ENCODE measurements at places on chromosomes 7 and 10. TPM values are rescaled to one million over a fixed set of nuclear protein-coding genes. Genes with fewer than 3 reads are reported as not detected.

GRCh38 chr10:112753961-112754411, 196.1 kb upstream of the TCF7L2 start:
- DNase-seq = no peak
- H3K4me1 ChIP-seq = peaks cover 24% of the 10 kb centered on the region
- no peaks in the 10 kb centered on the region for H3K36me3 ChIP-seq
- no peak overlapping the region for H3K27ac ChIP-seq

The NOS3 gene
- 26.4 TPM for total RNA-seq

DNA sequence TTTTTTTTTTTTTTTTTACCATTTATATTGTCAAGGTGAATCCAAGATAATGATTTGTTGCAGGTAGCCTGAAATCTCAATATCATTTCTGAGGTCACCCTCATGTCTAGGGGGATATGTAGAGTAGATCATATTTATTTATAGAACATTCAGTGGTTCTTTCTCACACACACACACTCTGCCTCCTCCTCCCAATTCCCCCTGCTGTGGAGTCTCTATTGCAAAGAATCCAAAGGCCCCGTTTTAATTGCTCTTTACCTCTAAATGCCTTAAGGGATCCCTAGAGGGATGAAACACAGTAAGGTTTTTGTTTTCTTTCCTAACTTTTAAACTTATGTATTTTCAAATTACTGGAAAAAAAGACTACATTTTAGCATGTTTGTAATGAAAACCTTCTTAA, 170.0 kb downstream of the PRKG1 start:
- no peaks in the 10 kb centered on the region for H3K4me1 ChIP-seq
- H3K27me3 ChIP-seq = no peaks in the 10 kb centered on the region
- DNase-seq = no peak
- no peak overlapping the region for H3K27ac ChIP-seq
- no peak overlapping the region for H3K4me3 ChIP-seq

The SPOCK2 gene
- total RNA-seq = 7.5 TPM

- DNase-seq = no peak
- H3K4me3 ChIP-seq = peak overlapping the region; percentile 24
- H3K27me3 ChIP-seq = no peaks in the 10 kb centered on the region
Observed at GRCh38 chr10:62056219-62056618, 154.7 kb downstream of the ARID5B start.

GRCh38 chr10:133537546-133538545, 10.7 kb downstream of the CYP2E1 start:
- H3K27me3 ChIP-seq = no peaks in the 10 kb centered on the region
- H3K4me3 ChIP-seq = no peak overlapping the region
- no peaks in the 10 kb centered on the region for H3K36me3 ChIP-seq
- no peak for DNase-seq
- no peaks in the 10 kb centered on the region for H3K4me1 ChIP-seq

The FAM25C gene
- not detected for total RNA-seq

DNA sequence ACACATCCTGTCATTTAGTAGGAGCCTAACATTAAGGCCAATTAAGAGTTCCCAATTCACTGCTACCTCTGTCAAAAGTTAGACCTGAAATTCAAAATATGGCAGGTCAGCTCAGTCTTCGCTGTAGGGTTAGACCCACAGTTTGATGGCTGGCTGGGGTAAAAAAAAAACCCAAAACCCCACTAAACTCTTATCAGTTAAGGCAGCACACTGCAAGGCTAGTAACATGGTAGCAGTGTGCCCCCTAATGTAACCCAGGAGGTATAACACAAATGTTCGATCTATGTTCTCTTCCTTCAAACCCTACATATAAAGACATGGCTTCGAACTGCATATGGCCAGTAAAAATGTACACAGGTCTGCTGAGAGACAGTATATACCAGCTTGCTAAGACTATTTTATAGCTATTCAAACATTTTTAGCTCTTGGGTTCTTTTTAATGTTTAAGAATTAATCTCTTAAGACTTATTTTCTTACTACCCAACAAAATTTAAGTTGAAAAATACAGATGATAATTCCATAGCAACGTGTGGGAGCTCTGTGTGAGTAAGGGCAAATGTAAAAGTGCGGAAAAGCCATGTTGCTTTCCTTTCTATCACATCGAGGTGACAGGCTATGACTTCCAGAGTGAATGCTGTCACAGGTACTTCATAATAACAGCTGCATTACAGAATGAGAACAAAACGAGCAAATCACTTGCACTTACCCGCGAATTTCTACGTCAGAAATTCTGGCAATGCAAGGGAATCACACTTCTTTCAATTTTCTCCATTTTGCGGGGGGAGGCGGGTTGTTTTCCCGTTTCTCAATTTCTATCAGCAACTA, 168.4 kb upstream of the IMMP2L start:
- no peaks in the 10 kb centered on the region for H3K36me3 ChIP-seq
- no peak for DNase-seq

- no peaks in the 10 kb centered on the region for H3K36me3 ChIP-seq
- H3K4me3 ChIP-seq = no peak overlapping the region
- H3K4me1 ChIP-seq = no peaks in the 10 kb centered on the region
- H3K27me3 ChIP-seq = no peaks in the 10 kb centered on the region
- no peak for DNase-seq
- no peak overlapping the region for H3K27ac ChIP-seq
Observed at GRCh38 chr7:138116141-138116540, 39.9 kb downstream of the AKR1D1 start.

- no peaks in the 10 kb centered on the region for H3K36me3 ChIP-seq
- peak overlapping the region; percentile 48 for H3K27ac ChIP-seq
- DNase-seq = no peak
- H3K4me1 ChIP-seq = peaks cover 40% of the 10 kb centered on the region
- peak overlapping the region; percentile 57 for H3K4me3 ChIP-seq
Observed at GRCh38 chr10:43202657-43203447, 64.0 kb downstream of the RASGEF1A start.

The ACADSB gene
- 22.9 TPM for total RNA-seq

- no peaks in the 10 kb centered on the region for H3K27me3 ChIP-seq
- H3K36me3 ChIP-seq = no peaks in the 10 kb centered on the region
- H3K27ac ChIP-seq = no peak overlapping the region
Observed at GRCh38 chr10:45442251-45442650, 68.2 kb downstream of the ALOX5 start.

The PRF1 gene
- 4.7 TPM for total RNA-seq

The CADPS2 gene
- 44.4 TPM for total RNA-seq

DNA sequence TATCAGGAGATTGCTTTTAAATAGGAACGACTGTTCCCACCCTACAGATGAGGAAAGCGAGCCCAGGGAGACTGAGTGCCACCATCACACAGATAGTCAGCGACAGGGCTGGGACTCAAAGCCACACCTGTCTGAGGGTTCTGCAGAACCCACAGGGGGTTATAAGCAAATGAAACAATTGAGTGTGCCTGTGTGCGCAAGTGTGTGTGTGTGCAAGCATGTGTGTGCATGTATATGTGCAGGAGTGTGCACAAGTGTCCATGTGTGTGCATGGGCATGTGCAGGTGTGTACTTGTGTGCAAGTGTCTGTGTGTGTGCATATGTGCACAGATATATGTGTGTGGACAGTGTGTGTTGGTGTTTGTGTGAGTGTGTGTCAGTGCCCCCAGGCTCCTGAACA, 280.2 kb downstream of the GRID1 start:
- DNase-seq = no peak
- H3K27me3 ChIP-seq = no peaks in the 10 kb centered on the region
- no peaks in the 10 kb centered on the region for H3K4me1 ChIP-seq

The GAD2 gene
- total RNA-seq = not detected

- H3K4me1 ChIP-seq = peaks cover 10% of the 10 kb centered on the region
- no peak overlapping the region for H3K27ac ChIP-seq
- DNase-seq = no peak
- H3K4me3 ChIP-seq = no peak overlapping the region
Observed at GRCh38 chr7:6315746-6316145, 43.3 kb upstream of the CYTH3 start.

The FGL2 gene
- 150 TPM for total RNA-seq

The SLC18A3 gene
- not detected for total RNA-seq

The PKD2L1 gene
- not detected for total RNA-seq

- no peak for DNase-seq
- H3K4me1 ChIP-seq = no peaks in the 10 kb centered on the region
- no peaks in the 10 kb centered on the region for H3K36me3 ChIP-seq
- no peaks in the 10 kb centered on the region for H3K27me3 ChIP-seq
- no peak overlapping the region for H3K27ac ChIP-seq
Observed at GRCh38 chr7:650339-651031, 76.0 kb upstream of the DNAAF5 start.

DNA sequence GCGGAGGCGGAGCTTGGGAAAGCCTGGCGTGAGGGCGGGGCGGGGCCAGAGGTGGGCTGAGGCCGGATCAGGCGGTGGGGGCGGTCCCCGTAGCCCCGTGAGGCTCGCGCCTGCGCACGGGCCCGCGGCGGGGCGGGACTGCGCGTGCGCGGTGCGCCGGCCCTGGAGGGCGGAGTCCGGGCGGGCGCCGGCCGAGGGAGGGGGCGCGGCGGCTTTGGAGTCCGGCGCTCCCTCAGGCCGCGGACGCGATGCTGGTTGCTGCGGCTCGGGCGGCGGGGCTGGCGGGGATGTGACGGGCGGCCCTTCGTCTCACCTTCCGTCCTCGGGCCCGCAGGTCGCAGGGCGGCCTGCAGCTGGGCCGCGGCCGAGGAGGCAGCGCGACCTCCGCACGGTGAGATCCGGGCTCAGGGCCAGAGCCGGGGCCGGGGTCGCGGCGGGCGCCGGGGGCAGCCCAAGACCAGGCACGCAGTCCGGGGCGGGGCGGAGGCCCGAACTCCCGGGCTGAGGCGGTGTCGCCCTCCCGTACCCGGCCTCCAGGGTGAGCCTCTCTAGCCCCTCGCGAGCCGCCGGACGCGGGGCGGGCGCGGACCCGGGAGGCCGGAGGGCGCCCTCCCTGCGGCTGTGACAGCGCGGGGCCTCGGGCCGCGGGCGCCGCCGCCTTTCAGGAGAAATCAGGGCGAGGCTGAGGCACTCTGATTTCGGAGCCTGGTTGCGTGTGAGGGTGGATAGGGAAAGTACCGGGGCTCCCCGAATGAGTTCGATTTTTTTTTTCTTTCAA, at the start of gene CCSER2:
Gene CCSER2, plus strand, starts transcription at position 172 of the 778 bp plus-strand sequence. CDS start 42,464 bp downstream, outside the sequence.
- peak within 1 kb of the TSS; percentile 96 for H3K27ac ChIP-seq
- peak; percentile 98 for DNase-seq
- no peaks in the 10 kb centered on the region for H3K36me3 ChIP-seq
- peak within 1 kb of the TSS; percentile 77 for H3K4me3 ChIP-seq

The PAPOLB gene
- 1.4 TPM for total RNA-seq

The SPRN gene
- total RNA-seq = not detected

DNA sequence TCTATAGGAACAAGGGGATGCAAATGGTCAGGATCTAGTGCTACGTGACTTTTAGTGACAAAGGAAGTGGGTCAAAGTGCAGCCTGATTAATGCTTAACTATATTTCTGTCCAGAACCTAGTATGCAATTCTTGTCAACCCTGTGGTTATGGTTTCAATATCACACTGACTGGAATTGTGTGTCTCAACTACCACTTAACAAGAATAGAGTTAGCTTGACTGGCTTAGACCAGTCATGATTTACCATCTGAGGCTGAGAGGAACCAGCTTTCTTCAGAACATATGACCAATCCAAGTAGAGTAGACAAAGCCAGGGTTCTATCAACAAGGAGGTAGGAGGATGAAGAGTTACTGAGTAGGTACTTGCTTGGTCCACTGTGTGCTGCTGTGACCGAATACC, 54.4 kb downstream of the MYPN start:
- H3K4me1 ChIP-seq = no peaks in the 10 kb centered on the region
- H3K27ac ChIP-seq = no peak overlapping the region
- H3K27me3 ChIP-seq = no peaks in the 10 kb centered on the region
- no peak for DNase-seq
- H3K4me3 ChIP-seq = no peak overlapping the region
- H3K36me3 ChIP-seq = no peaks in the 10 kb centered on the region

The R3HCC1L gene
- total RNA-seq = 15.1 TPM

- H3K27ac ChIP-seq = no peak overlapping the region
- no peaks in the 10 kb centered on the region for H3K27me3 ChIP-seq
- no peak overlapping the region for H3K4me3 ChIP-seq
- no peak for DNase-seq
- no peaks in the 10 kb centered on the region for H3K4me1 ChIP-seq
Observed at GRCh38 chr7:114649689-114650088, 235.1 kb downstream of the FOXP2 start.

DNA sequence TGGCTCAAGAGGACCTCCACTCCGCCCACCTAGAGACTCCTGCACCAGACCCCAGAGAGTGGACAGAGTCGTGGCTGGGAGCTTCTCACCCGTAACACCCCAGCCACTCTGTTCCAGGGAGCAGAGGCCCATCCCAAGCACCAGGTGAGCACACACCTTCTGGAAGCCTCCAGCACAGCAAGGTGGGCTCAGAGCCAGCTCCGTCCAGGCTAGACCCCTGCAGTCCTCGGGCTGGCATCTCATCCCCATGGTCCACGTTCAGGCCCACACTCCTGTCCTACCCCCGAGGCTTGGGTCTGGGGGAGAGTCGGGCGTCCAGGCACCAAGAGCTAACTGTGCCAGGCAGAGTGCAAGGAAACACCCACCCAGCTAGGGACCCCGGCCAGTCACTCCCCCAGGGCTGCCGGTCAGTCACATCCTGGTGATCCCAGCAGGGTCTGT, 13.2 kb downstream of the PDGFA start:
- H3K4me1 ChIP-seq = peaks cover 15% of the 10 kb centered on the region
- H3K4me3 ChIP-seq = no peak overlapping the region
- no peak for DNase-seq
- no peak overlapping the region for H3K27ac ChIP-seq
- H3K36me3 ChIP-seq = peaks cover 56% of the 10 kb centered on the region

DNA sequence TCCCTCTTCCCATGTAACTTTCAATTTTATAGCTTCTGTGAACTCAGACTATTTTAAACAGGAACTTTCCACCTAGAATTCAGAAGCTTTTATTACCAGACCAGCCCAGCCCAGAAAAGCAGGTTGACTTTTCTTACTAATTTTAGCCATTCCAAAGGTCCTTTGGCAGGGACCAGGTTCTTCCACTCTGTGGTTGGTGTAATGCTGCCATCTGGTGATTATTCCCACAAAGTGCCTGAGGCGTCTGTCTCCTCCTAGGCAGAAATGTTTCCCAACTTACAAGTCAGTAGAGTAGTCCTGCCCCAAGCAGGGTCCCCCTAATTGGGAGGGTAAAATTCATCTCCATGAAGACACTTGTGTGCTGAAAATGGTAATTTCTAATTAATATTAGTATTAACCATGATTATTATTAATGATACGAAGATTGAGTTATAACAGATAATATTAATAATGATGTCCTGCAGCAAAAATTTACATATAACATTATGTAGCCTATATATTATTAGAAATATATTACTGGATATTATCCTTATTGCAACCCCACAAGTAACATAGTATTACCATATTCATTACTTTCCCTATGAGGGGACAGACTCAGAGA, 53.0 kb upstream of the PPP1R17 start:
- H3K27ac ChIP-seq = no peak overlapping the region
- no peaks in the 10 kb centered on the region for H3K36me3 ChIP-seq
- H3K27me3 ChIP-seq = no peaks in the 10 kb centered on the region
- no peak overlapping the region for H3K4me3 ChIP-seq

The ZPBP gene
- total RNA-seq = not detected

- H3K36me3 ChIP-seq = no peaks in the 10 kb centered on the region
- no peak overlapping the region for H3K27ac ChIP-seq
- H3K4me3 ChIP-seq = no peak overlapping the region
- H3K4me1 ChIP-seq = no peaks in the 10 kb centered on the region
Observed at GRCh38 chr7:101884671-101885596, 67.5 kb downstream of the CUX1 start.

The ZNF467 gene
- total RNA-seq = 6.9 TPM

Measured in tibial nerve (tissue), 4 donors.